Right lung (tissue), 10 donors: ENCODE measurements at places on chromosomes 3 and 15. TPM values are rescaled to one million over a fixed set of nuclear protein-coding genes. Genes with fewer than 3 reads are reported as not detected.

MLF1 gene
- 78.0 TPM for polyA plus RNA-seq

ST8SIA2 gene
- polyA plus RNA-seq = 5.0 TPM

MESP1 gene
- polyA plus RNA-seq = 0.57 TPM

GOLGA8G gene
- 0.05 TPM for polyA plus RNA-seq

TRIM71 gene
- 7.9 TPM for polyA plus RNA-seq

CTDSPL gene
- polyA plus RNA-seq = 106 TPM

CLSTN2 gene
- polyA plus RNA-seq = 0.47 TPM

ATP2B2 gene
- not detected for polyA plus RNA-seq

ALDH1A3 gene
- 0.39 TPM for polyA plus RNA-seq

BFSP2 gene
- not detected for polyA plus RNA-seq

OSBPL10 gene
- polyA plus RNA-seq = 40.8 TPM

RTP4 gene
- 0.75 TPM for polyA plus RNA-seq

PCNP gene
- 253 TPM for polyA plus RNA-seq

ISLR gene
- polyA plus RNA-seq = 45.2 TPM

EPHA3 gene
- polyA plus RNA-seq = 12.1 TPM

CLCN2 gene
- 8.6 TPM for polyA plus RNA-seq

CD96 gene
- polyA plus RNA-seq = 1.4 TPM

ZNF620 gene
- polyA plus RNA-seq = 9.4 TPM

CLEC3B gene
- polyA plus RNA-seq = 194 TPM

IGDCC3 gene
- polyA plus RNA-seq = 9.4 TPM

CD200 gene
- polyA plus RNA-seq = 56.4 TPM

PDCD10 gene
- 74.8 TPM for polyA plus RNA-seq

ITGB5 gene
- polyA plus RNA-seq = 65.5 TPM

PCSK6 gene
- 21.8 TPM for polyA plus RNA-seq

CIDEC gene
- polyA plus RNA-seq = not detected

LMLN gene
- polyA plus RNA-seq = 10.5 TPM

COL6A5 gene
- 2.3 TPM for polyA plus RNA-seq

SCG3 gene
- polyA plus RNA-seq = 1.2 TPM

SLC51B gene
- 13.1 TPM for polyA plus RNA-seq

PRTG gene
- 6.9 TPM for polyA plus RNA-seq

APH1B gene
- polyA plus RNA-seq = 29.7 TPM

PSMD6 gene
- polyA plus RNA-seq = 90.8 TPM

FBXO45 gene
- 18.5 TPM for polyA plus RNA-seq

IL1RAP gene
- polyA plus RNA-seq = 15.6 TPM

CPEB1 gene
- polyA plus RNA-seq = 3.1 TPM

ITIH4 gene
- polyA plus RNA-seq = 12.0 TPM

ACTR8 gene
- polyA plus RNA-seq = 43.9 TPM

C3orf85 gene
- not detected for polyA plus RNA-seq

RETNLB gene
- polyA plus RNA-seq = not detected

TATDN2 gene
- 37.0 TPM for polyA plus RNA-seq

NR2E3 gene
- 0.77 TPM for polyA plus RNA-seq

ZCWPW2 gene
- 2.6 TPM for polyA plus RNA-seq

P2RY13 gene
- 1.7 TPM for polyA plus RNA-seq

RBMS3 gene
- 41.4 TPM for polyA plus RNA-seq
